ENCODE measurements at places on chromosomes 12 and 14. TPM values are rescaled to one million over a fixed set of nuclear protein-coding genes. Genes with fewer than 3 reads are reported as not detected.

GRCh38 chr12:47507221-47507620, 198.6 kb downstream of the RPAP3 start:
- no peak overlapping the region for H3K27ac ChIP-seq
- H3K4me3 ChIP-seq = no peak overlapping the region
- DNase-seq = no peak
- H3K4me1 ChIP-seq = no peaks in the 10 kb centered on the region
- no peaks in the 10 kb centered on the region for H3K36me3 ChIP-seq

- peaks cover 26% of the 10 kb centered on the region for H3K27me3 ChIP-seq
- H3K27ac ChIP-seq = peak overlapping the region; percentile 12
- peaks cover 14% of the 10 kb centered on the region for H3K36me3 ChIP-seq
- peak overlapping the region; percentile 53 for H3K4me3 ChIP-seq
Observed at GRCh38 chr12:109715310-109716091, 1.9 kb downstream of the FAM222A start.

DNA sequence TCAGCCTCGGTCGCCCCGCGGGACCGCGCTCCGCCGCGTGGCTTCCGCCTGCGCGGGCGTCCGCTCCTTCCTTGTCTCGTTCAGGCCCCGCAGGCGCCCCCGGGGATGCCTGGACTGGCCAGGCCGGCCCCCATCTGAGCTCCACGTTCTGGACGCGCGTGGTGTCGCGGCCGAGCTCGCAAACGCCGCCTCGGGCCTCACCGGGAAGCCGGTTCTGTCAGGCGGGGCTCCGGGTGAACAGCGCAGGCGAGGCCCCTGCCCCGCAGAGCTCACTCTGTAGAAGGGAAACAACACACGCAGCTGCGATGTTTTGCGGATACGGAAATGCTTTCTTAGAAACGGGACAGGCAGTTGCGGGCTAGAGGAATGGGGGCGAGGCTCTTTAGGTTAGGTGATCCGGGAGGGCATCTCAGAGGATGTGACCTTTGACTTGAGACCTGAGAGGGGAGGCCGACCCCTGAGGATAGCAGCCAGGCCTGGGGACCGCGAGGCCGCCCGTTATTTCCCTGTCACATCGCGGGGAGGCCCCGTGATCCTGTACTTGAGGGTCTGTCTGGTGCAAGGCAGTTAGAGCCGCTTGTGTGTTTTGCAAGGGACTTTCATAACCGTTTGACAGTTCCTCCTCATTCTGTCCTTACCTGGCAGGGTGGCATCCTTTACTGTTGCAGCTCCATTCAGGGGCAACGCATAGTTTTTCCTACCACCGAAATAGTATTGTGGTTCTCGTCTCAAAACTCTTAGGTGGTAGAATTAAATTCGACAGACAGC, 584 bp downstream of the VRK1 start:
- H3K4me1 ChIP-seq = peaks cover 6% of the 10 kb centered on the region
- H3K27me3 ChIP-seq = no peaks in the 10 kb centered on the region
- H3K36me3 ChIP-seq = no peaks in the 10 kb centered on the region
- peak overlapping the region; percentile 56 for H3K4me3 ChIP-seq

- no peak overlapping the region for H3K27ac ChIP-seq
- no peaks in the 10 kb centered on the region for H3K27me3 ChIP-seq
- no peaks in the 10 kb centered on the region for H3K4me1 ChIP-seq
- DNase-seq = no peak
- H3K4me3 ChIP-seq = no peak overlapping the region
Observed at GRCh38 chr12:63787306-63787705, 7.6 kb downstream of the RXYLT1 start.

GRCh38 chr12:46983393-46983793, 96.0 kb upstream of the PCED1B start:
- H3K36me3 ChIP-seq = no peaks in the 10 kb centered on the region
- no peaks in the 10 kb centered on the region for H3K27me3 ChIP-seq
- no peak overlapping the region for H3K4me3 ChIP-seq
- no peaks in the 10 kb centered on the region for H3K4me1 ChIP-seq
- DNase-seq = no peak
- H3K27ac ChIP-seq = no peak overlapping the region

AMN gene
- 2.6 TPM for polyA plus RNA-seq

CELA1 gene
- polyA plus RNA-seq = not detected

All from spinal cord (tissue), 10 donors.